ENCODE measurements at places on chromosomes 3 and 15.

GRCh38 chr3:53845103-53845880 lies 927 bp downstream of the CHDH start:
- peak; percentile 70 for DNase-seq

GRCh38 chr15:96414875-96415274 lies 84.4 kb downstream of the NR2F2 start:
- no peak for DNase-seq

DNA sequence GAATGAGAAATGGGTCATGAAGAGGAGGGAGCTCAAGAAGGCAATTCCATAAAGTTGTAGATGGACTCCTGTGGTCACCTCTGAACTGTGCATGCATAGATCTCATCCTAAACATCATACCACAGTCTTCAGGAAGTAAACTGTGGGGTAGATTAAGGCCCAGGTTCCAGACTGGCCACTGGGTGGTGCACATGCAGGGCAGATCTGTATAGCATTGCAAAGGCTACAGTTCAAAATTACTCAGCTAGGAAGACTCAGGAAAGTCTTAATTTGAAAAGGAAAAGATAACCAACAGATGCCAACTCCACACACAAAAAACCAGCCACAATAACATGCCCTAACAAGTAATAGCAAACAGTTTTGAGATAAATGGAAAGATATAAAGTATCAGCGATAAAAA lies 20.3 kb downstream of the KY start:
- peak; percentile 9 for DNase-seq

GRCh38 chr3:112046599-112046998 lies 12.1 kb downstream of the TMPRSS7 start:
- no peak for DNase-seq

- no peak for DNase-seq
Observed at GRCh38 chr15:58308742-58309355, 122.9 kb upstream of the LIPC start.

- DNase-seq, result peak; percentile 91
Observed at GRCh38 chr3:5389057-5389456, 201.6 kb downstream of the EDEM1 start.

DNA sequence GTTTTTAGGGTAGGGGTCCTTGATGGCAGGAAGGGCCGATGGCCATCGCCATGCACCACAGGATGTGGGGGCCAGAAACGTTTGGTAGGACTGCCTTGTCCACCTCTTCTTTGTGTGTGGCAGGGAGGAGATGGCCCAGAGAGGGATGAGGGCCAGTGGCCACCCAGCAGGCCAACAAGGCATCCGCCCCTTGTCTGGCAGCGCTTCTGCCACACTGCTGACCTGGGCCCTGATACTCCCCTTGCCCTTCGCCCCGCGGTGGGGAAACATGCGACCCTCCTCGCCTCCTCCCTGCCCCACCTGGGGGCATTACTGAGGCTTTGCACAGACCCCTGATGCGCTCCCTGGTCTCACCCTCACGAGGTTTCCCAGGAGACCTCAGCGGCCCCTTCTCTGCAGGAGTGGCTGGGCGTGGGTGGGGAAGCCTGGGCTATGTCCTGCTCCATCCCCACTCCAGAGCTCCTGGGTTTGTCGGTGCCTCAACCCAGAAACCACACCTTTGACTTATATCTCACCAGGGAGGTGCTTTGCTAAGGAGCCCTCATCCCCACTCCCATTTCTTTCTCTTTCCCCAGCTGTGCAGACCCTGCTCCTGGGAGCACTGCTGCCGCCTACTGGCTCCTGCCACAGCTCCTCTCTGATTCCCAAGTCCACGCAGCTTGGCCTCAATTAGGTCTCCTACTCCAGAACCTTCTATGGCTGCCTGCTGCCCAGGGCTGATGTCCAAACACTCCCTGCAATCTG lies 38.7 kb downstream of the FEM1B start:
- no peak for DNase-seq

DNA sequence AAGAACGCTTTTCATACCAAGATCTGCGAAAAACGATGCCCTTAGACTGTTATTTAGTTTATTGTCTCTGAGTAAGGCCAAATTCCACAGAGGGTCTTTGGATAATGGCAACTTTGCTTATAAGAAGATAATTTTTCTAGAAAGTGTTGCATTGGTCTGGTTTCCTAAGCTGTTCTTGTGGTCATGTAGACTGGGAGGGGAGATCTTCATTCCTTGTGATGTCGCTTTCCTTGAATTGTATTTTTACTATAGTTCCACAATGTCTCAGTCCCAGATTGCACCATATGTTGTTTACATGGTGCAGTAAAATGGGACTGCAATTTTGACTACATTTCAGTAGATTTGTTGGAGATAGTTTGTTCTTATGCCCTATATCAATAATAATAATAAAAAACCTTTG lies 28.8 kb upstream of the ST3GAL6 start:
- DNase-seq, result no peak

DNA sequence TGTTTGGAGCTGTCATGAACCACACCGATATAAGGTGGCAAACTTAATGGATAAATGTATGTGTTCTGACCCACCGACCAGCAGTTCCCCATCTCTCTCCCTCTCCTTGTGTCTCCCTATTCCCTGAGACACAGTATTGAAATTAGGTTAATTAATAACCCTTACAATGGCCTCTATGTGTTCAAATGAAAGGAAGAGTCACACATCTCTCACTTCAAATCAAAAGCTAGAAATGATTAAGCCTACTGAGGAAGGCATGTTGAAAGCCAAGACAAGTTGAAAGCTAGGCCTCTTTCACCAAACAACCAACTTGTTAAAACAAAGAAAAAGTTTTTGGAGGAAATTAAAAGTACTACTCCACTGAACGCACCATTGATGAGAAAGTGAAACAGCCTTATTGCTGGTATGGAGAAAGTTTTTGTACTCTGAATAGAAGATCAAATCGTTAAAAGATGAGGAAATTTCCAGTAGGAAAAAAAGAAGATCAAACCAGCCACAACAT lies 15.0 kb downstream of the ATR start:
- DNase-seq, result no peak

DNA sequence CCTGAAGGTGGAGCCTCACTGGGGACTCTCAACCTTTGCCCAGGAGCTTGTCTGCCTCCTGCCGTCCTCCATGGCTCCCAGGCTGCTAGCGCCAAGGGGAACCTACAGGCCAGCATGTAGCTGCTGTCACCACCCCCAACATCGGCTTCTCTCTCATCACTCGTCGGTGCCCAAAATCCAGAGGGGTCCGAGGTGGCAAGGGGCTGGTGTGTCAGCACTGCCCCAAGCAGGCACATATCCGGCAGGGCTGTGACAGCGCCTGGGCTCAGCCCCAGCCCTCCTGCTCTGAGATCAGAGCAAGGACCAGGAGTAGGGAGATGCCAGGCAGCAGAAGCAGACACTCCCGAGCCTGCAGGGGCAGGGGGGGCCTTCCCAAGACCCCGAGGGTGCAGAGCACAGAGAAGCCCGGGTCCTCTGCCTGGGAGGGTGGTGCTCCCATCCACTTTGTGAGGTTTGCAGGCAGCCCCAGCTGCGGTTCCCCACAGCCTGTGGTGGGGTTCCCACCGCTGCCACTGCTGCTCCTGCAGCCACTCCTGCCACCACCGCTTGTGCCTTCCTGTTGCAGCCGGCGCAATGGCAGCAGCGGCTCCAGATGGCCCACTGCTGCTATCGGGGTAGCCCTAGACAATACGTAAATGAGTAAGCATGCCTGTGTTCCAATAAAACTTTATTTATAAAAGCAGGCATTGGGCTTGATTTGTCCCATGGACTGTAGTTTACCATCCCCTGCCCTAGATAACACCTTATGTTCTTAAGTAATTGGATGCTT lies 451.0 kb downstream of the EPHA6 start:
- DNase-seq, result no peak

- no peak for DNase-seq
Observed at GRCh38 chr3:181797431-181797830, 85.7 kb downstream of the SOX2 start.

- DNase-seq, result peak; percentile 17
Observed at GRCh38 chr3:60178931-60179653, 1072.2 kb downstream of the FHIT start.

DNA sequence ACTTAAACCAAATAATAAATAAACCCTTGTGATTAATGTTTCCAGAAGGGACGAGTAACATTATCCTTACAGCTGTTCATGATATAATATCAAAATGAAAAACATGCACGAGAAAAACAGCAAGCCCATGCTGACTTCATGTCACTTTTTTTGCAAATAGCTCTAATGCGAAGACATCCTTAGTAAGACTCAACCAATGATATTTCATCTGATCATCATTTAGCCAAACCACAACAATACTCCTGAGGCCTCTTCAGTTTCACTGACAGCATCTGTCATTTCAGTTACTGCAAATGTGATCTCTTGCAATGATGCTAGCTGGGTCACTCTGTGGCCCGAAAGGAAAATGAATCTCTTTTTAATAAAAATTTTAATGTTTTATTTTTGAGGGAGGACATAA lies 74.0 kb downstream of the POLR2M start:
- DNase-seq, result no peak

- DNase-seq, result no peak
Observed at GRCh38 chr3:166201476-166201875, 364.3 kb upstream of the BCHE start.

- no peak for DNase-seq
Observed at GRCh38 chr3:4398941-4399245, 68.2 kb downstream of the SUMF1 start.

DNA sequence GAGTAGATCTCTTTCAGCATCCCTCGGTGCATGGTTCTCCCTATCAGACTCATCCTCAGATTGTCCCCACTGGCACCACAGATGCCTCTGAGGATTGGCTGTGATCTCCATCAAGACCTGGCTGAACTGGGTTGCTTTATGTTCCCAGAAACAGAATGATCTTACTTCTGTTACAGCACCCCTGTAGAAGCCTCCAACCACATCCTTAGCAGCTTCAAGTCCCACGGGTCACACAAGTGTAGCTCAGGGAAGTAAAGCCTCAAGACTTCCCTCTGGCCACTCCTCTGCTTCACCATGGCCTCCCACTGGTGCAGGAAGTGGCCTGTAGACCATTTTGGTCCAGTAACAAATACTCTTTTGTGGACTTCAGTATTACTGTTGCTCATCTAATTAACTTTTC lies 566.4 kb upstream of the SUCLG2 start:
- DNase-seq, result no peak

GRCh38 chr3:46408853-46409252 lies 1.8 kb downstream of the CCRL2 start:
- no peak for DNase-seq

GRCh38 chr15:100154338-100154737 lies 187.4 kb downstream of the ADAMTS17 start:
- DNase-seq, result no peak

DNA sequence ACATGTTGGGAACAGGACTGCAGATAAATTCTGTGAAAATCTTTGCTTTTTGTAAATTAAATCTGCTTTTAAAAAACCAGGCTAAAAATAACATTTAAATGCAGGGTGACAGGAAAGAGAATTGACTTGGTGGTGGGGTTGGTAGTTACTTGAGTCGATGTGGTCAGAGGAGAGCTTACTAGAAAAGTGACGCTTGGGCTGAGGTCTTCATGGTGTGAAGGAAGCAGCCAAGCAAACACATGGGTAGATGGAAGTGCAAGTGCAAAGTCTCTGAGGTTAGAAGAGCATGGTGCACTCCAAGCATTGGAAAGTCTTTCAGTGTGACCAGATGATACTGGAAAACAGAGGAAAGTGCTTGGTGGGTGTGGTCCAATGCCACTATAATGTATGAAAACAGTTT lies 86.4 kb upstream of the THBS1 start:
- DNase-seq, result no peak

DNA sequence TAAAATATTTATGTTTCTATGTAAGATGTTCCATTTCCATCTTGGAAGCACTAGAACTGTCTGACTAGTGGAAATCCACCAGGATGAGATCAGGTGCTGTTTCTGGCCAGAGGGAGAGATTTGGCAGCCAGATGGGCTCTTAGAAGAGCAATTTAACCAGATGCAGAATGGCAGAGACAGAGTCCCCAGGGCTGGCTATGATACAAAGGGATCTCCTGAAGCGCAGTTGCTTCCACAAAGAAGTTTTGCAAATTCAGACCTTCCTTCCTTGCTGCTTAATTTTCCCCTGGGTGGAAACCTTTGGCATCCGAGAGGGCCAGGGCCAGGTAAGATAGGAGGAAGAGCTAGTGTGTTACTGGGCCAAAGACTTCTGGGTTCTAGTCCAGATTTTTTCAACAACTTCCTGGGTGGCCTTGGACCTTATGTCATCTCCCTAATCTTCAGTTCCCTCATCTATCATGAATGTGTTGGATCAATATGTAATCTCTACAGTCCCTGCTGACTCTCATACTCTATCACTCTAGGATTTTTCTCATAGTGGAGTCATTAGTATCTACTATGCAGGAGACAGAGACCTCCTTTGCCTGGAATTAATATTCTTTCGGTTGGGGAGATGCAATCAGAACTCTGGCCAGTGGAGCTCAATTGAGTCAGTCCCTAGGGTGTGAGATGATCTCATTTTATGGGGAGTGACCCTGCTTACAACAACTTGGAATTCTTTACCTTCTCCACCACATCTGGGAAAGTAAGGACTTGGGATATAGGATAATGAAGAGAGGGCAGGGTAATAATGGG lies 41.1 kb upstream of the NDUFB4 start:
- no peak for DNase-seq

- no peak for DNase-seq
Observed at GRCh38 chr15:63490345-63491034, 13.9 kb upstream of the USP3 start.

GRCh38 chr3:110741891-110742290 lies 329.7 kb upstream of the NECTIN3 start:
- no peak for DNase-seq

DNA sequence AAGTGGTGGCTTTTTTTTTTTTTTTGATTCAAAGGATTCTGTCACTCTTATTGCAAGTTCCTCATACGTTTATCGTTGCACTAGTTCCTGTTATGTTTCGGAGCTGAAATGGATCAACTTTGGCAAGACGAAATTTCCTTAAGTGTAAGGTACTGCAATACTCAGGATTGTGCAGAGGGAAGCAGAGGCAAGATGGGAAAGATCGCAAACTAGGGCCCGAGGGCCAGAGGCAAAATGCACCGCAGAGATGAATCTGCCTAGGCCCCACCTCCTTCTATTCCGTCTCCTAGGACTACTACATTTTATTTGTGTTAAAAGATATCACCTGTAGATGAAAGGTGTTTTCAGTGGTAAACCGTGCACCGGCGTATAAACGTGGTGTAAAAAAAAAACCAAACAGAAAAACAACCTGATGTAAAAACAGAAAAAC lies 331 bp downstream of the RNU6-1 start:
- peak; percentile 78 for DNase-seq
